Vagina (tissue), 2 donors: ENCODE measurements at places on chromosomes 12 and 14.

DNA sequence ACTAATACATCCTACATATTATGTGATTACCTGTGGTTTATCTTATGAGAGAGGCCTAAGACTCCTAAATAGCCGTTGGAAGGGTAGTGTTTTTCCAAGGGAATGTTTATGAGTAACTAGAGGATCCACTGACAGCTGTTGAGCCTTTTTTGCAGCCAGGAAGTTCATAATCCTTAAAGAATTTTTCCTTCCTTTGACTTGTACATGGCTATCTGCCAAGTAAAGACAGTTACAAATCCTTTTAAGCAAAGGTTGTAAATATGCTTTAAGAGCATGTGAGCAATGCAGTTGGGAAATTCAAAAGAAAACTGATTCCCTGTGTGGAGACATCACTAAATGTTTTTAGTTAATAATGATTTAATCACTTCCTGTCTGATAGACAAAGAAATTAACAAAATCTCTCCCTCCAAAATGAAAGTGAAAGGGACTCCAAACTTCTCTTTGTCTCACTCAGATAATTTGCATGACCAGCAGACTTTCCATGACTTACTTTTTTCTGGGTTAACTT is 333.8 kb downstream of the PDZRN4 start:
- no peak for DNase-seq

GRCh38 chr12:65903691-65904383 is 79.6 kb downstream of the HMGA2 start:
- no peak for DNase-seq

DNA sequence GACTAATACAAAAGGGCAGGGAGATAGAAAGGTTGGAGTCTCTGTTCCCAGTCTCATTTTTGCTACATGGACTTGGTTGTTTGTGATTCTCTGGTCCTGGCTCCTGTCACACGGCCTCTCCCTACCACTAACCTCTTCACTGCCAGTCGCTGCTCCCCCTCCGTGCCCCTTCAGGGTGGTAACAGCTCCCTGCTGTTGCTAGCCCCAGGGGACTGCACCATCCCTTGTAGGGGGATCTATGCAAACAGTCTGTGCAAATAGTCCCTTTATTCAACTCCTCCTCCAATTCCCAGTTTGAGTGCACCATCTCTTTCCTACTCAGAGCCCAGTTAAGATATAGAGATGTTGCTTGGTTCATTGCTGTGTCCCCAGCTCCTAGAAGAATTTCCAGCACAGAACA is 51.1 kb downstream of the CCDC60 start:
- no peak for DNase-seq

DNA sequence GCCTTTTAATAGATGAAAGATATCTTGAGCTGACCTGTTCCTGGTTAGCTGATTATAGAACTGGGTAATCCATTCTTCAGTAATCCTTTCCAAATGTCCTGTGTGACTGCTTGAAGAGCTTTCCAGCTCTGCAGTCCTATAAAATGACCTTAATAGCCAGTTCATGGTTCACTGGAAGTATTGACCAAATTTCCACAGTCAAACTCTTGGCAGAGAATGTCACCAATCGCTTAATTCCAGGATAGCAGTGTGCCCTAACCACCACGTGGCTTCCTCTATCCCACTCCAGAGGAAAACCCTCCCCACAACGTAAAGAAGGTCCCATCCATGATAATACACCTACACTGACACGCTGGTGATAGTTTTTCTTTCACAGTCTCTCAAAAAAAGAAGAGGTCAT is 17.4 kb downstream of the PRKAB1 start:
- DNase-seq, result no peak
